Hair follicle dermal papilla cell (primary cell): ENCODE measurements at places on chromosomes 5 and 9. TPM values are rescaled to one million over a fixed set of nuclear protein-coding genes. Genes with fewer than 3 reads are reported as not detected.

The RIC1 gene
- total RNA-seq, result 54.9 and 67.5 TPM in 2 replicates

The TAF1L gene
- total RNA-seq, result not detected in 2 replicates

The SMIM33 gene
- not detected in 2 replicates for total RNA-seq

The KCNN2 gene
- total RNA-seq, result under 0.01 TPM in 1 of 2 replicates, not detected in the other

The NUTM2G gene
- total RNA-seq, result not detected in 2 replicates

The PDE6A gene
- not detected in 2 replicates for total RNA-seq

The EIF4E1B gene
- not detected in 2 replicates for total RNA-seq

The GLRA1 gene
- total RNA-seq, result not detected in 2 replicates
